ENCODE measurements at places on chromosomes 5 and 9. TPM values are rescaled to one million over a fixed set of nuclear protein-coding genes. Genes with fewer than 3 reads are reported as not detected.

The PTGDS gene
- not detected for total RNA-seq

The CER1 gene
- not detected for total RNA-seq

The RANBP3L gene
- total RNA-seq = 0.14 TPM

The ALDOB gene
- total RNA-seq = not detected

DNA sequence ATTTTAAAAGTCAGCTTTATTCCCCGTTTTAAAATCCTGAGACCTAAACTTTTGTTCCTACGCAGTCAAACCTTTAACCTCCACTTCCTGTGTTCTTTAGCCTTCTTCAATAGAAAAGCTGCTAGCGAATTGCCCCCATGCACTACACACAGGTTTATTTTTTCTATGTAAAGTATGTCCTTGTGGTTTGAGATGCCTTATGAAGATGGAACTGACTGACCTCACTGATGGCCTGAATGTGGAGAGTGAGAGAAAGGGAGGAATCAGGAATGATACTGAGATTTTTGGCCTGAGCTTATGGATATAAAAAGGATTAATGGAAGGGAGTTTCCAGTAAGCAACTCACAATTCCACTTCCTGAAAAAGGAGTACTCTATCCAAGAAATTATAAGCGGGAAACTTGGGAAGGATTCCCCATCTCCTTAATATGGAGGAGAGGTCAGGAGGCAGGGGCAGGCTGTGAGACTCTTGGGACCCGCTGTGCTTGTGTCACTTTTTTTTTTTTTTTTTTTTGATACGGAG, 89.5 kb downstream of the UGCG start:
- peaks cover 6% of the 10 kb centered on the region for H3K27me3 ChIP-seq
- H3K4me1 ChIP-seq = peaks cover 55% of the 10 kb centered on the region
- DNase-seq = no peak
- H3K4me3 ChIP-seq = no peak overlapping the region
- H3K36me3 ChIP-seq = peaks cover 3% of the 10 kb centered on the region

GRCh38 chr5:10488144-10488543, 46.5 kb downstream of the ROPN1L start:
- H3K4me1 ChIP-seq = peaks cover 18% of the 10 kb centered on the region
- no peaks in the 10 kb centered on the region for H3K36me3 ChIP-seq
- no peak for DNase-seq
- H3K4me3 ChIP-seq = no peak overlapping the region

Data from activated naive CD8-positive, alpha-beta T cell treated with anti-CD3 and anti-CD28 coated beads for 36 hours (primary cell).